ENCODE measurements at places on chromosomes 2 and 18.

DNA sequence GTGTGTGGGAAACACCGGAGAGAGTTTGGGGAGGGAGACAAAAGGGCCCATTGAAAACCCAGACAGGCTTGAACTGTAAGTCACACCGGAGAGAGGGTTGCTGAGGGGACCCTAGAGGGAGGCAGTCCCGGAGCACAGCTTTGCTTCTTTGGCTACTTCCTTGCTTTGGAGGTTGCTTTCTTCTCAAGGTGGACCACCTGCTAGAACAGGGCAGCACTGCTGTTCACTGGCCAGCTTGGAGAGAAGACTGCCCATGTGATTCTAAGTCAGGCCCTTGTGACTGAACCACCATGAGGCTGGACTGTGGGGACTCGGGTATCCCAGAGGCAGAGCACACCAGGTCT is 4.4 kb downstream of the ACTG2 start:
- DNase-seq = no peak

DNA sequence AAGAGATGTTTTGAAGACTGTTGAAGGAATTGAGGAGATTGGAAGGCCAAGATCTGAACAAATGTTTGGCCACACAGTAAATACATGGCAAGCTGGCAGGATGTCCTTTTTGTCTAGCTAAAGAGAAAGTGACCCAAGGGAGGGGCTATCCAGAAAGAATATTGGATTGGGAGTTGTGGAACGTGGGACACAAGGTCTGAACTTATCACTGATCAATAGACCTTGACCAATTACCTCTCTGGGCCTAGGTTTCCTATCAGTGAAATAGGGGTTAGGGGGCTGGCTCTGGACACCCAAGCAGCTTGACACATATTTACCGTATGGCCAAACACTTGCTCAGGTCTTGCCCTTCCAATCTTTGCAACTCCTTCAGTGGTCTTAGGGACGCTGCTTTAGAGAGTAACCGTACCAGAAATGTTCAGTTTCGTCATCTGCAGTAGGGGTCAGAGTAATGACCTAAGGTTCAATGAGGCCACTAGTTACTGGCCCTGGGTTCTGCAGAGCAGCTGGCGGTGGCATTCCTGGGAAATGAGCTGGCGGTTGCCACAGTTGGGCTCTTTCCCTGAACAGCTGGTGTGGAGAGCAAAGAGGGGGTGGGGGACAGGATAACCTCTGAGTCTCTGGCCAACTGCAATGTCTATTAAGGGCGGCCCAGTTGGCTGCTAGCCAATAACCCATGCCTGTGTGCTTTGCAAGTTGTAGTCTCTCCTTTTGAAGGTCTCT is 70.1 kb upstream of the STPG4 start:
- DNase-seq = no peak

DNA sequence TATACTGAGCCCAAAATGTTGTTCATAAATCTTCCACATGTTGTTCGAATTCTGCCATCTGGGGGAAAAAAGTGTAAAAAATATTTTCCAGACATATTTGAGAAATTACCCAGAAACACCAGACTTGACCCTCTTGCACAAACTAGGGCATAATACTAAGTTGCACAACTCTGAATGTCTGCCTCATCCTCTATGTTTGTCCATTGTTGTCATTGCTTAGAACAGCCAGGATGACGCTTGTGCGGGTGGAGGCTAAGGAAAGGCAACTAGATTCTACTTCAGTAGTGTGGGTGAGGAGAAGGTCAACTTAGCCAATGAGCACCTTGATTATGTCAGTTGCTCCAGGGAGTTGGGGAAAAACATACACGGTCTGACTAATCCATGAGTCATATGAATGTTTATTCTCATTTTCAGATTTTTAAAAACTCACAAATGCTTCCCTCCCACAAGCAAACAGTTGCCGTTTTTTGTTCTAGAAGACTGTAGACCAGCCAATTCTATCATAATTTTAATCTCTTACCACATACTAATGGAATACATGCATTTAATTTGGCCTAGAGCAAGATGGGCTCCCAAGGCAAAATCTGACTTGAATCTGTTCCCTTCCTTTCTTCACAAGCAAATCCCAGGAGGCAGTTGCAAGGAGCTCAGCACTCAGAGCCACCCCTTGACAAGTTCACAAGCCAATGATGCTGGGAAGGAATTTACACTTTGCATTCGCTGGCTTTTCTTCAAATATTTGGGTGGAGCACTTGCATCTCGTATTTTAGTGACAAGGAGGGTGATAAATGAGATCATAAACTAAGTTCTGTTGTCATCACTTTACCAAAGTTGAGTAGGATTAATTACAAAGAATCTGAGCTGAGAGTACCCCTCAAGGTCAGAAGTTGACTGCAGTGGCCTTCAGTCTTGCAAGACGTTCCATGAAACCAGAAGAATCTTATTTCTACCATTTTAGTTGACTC is 163.2 kb upstream of the TWIST2 start:
- no peak for DNase-seq

- no peak for DNase-seq
Observed at GRCh38 chr2:9768388-9768787, 74.9 kb upstream of the TAF1B start.

GRCh38 chr2:69154106-69154505 is 141.1 kb downstream of the ANTXR1 start:
- DNase-seq = no peak

DNA sequence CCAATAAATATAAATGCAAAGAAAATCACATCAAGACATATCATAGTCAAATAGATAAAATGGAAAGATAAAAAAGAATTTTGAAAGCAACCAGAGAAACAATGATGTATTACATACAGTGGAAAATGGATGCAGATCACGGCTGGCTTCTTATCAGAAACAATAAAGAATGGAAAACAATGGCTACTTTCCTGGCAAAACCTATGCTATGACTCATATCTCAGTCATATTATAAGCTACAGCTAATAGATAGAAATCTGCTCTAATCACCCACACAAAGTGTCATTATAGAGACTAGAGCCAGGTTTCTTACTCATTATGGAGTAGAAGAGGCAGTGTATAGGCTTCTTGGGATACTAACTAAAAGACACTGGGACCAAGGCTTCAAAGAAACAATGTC is 93.5 kb upstream of the TACR1 start:
- DNase-seq = no peak

DNA sequence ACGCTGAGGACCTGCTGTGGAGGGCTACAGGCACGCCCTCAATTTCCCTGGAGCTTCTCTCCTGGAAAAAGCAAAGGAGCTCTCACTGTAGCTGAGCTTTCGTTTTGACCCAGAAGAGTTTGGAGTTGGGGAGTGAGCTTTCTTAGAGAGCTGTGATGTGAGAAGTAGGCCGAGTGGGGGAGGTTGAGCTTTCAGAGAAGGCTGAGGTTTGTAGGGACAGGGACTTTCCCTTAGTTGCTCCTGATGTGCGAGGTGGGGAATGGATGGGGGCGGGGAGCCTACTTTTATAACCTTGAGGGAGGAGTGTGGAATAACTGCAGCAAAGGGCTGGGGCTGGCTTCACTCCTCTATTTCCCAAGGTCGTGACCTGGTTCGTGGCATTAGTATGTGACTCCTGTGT is 47.1 kb downstream of the ZNF532 start:
- DNase-seq = no peak

DNA sequence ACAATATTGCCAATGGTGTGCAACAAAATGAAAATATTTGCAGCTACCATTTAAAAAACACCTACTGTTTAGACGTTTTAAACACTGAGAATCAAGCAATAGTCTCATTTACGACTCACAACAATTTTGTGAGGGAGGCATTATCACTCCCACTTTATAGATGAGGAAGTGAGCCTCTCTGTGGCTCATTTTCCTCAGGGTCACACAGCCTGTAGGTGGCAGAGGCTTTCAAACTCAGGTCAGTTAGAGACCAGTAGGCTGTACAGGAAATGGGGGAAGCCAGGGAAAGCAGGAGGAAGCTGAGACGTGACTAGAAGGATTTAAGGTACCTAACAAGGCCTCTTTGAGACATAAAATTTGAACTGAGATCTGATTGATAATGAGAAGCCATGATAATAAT is 95.0 kb upstream of the ZNF521 start:
- no peak for DNase-seq

DNA sequence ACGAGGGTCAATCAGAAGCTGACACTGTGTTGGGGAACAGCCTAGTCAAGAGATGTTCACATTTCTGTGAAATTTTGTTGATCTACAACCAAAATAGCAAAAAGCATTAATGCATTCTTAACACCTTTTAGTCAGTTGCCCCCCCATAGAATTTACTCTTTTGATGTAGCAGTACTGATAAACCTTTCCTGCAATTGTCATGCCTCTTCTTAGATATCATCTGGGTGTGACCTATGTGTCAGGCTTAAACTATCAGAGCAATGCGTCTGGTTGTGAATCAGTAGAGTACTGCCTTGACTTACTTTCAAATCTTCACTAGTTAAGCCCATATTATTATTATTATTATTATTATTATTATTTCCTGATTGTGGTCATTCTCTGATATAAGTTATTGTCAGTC is 61.9 kb downstream of the GREB1L start:
- DNase-seq = no peak

- no peak for DNase-seq
Observed at GRCh38 chr18:10299643-10300042, 154.8 kb upstream of the APCDD1 start.

- no peak for DNase-seq
Observed at GRCh38 chr2:168772704-168773103, 29.7 kb upstream of the NOSTRIN start.

DNA sequence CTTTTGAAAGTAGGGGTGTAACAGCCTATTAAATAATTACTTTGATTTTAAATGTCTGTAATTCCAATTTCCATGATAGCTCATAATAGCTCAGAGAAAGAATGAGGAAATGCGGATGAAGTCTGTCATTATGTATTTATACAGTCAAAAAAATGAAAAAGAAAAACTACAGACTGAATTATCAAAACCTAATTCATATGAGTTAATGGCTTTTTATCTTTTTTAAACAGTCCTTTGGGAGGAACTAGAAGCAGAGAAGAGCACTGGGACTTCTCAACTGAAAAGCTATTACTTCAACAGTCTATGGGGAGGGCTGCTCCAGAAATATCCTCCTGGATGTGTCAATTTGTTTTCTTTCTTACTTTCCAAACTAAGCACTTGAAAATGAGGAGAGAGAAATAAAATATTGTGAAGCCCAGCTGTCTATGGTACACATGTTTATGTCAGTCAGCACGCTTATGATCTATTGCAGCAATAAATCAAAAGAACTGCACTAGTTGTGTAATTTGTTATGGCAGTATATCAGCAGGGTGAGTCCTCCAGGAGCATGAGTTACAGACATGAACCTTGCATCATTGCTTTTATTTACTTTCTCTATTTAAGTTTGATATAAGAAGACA is 1550.2 kb downstream of the LRP1B start:
- no peak for DNase-seq

DNA sequence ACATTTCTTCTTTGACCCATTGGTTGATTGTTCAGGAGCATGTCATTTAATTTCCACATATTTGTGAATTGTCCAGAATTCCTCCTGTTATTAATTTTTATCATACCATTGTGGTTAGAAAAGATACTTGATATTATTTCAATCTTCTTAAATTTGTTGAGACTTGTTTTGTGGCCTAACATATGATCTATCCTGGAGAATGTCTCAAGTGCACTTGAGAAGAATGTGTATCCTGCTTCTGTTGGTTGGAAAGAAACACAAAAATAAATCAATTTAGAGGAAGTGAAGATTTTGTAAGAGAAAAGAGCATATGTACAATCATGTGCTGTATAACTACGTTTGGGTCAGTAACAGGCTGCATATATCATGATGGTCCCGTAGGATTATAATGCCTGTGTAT is 118.6 kb upstream of the CDC42EP3 start:
- no peak for DNase-seq

- DNase-seq = no peak
Observed at GRCh38 chr2:180990337-180990736, 9.9 kb downstream of the UBE2E3 start.

- DNase-seq = no peak
Observed at GRCh38 chr2:227655454-227655853, 11.2 kb upstream of the SCYGR5 start.

GRCh38 chr2:85628658-85629057 is 12.7 kb downstream of the USP39 start:
- peak; percentile 21 for DNase-seq

GRCh38 chr2:176126929-176127773 is 2.4 kb upstream of the HOXD8 start:
- DNase-seq = peak; percentile 59

DNA sequence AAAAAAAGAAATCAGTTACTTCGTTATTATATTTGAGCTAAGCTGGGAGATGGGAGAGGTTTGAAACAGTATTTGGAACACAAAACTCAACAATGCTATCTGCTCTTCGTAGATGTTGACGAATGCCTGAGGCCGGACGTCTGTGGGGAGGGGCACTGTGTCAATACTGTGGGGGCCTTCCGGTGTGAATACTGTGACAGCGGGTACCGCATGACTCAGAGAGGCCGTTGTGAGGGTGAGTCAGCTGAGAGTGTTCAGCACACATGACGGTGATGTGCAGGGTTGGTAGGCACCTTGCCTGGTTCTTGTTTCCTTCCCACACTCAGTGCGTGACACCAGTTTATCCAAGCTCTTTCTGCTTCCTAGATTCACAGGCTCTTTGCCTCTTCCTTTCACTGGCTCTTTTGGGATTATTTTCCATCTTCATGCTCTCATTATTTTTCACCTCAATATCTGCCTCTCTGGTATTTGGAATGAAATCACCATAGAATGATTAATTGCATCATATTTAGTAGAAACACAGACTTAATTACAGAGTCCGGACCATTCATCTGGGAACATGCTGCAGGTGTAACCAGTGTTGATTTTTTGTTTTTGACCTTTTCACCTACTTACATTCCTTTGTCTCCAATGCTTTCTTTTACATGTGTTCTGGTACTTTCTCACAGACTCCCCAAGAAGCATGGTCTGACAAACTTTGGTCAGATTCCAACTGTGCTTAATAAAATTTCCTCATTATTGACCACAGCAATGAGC is 200.6 kb upstream of the RASGRP3 start:
- peak; percentile 70 for DNase-seq

GRCh38 chr2:67462738-67463496 is 65.8 kb downstream of the ETAA1 start:
- DNase-seq = no peak

- DNase-seq = no peak
Observed at GRCh38 chr2:127681976-127682857, 6.9 kb upstream of the LIMS2 start.

DNA sequence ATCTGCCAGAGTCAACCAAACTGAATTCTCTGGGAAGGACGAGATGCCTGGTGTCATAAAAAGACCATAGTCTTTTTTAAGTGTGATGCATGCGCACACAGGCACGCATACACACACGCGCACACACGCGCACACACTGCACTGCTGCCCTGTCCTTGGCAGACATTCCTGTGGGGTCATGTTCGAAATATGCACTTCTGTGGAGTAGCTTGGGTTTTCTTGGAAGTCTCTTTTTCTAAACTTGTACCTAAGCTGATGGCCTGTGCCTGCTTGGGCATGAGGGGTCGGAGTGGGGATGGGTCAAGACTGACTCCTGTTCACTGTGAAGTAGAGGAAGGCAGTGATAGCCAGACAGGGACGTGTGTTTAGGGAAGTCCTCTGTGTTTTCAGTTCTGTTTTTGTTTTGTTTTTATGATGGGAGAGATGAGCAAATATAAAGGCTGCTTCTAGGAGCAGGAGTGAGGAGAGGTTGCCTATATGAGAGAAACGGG is 4.0 kb upstream of the RMC1 start:
- no peak for DNase-seq

Measured in CD4-positive, alpha-beta T cell treated with Interleukin-4 for 4 hours (primary cell).